Pulmonary artery endothelial cell (primary cell): ENCODE measurements at places on chromosomes 1 and 21. TPM values are rescaled to one million over a fixed set of nuclear protein-coding genes. Genes with fewer than 3 reads are reported as not detected.

Gene TEX38
- not detected in 2 replicates for total RNA-seq

- DNase-seq, result no peak
These were observed 38.9 kb downstream of the SPRTN start for GRCh38 chr1:231376875-231377549.

GRCh38 chr1:76268341-76268740, 193.8 kb downstream of the ST6GALNAC3 start:
- DNase-seq, result no peak

- no peak for DNase-seq
These were observed 246.4 kb upstream of the HOOK1 start for GRCh38 chr1:59568158-59568935.

- DNase-seq, result no peak
These were observed 934.2 kb downstream of the TTLL7 start for GRCh38 chr1:83064589-83065242.

DNA sequence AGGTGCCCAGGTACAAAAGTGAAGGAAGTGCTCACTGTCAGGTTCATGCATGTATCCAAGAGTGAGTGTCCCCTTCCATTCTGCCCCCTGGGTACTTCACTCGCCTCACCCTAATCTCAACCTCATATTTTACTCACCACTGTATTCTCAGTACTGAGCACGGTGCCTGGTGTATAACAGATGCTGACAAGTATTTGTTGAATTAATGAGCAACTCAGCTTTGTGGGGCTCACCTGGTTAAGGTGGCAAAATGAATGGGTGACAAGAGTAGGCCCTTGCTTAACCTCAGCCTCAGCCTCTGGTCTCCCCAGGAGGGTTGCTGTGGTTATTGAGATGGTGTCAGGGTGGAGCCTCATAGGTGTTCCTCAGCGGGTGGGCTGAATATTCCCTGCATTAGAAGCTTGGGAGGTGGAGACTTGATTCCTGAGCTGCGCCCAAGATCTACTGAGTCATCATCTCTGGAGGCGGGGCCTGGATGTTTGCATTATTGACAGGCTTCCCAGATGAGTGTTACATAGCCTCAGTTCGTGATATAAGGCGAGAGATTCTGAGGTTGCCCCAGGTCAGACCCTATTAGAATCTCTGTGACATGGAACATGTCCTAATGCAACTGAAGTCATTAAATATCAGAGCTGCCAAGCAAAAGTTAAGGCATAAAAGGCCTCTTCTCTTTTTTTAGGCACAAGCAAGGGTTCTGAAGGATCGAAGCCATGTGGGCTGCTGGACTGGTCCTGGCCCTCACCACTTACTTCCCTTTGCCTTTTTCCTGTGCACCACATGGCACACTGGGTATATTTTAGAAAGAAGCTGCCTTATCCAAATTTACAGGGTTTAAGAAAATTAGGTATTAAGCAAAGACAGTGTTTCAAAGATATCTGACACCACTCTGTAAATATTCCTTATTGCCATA, 39.2 kb downstream of the SYT6 start:
- DNase-seq, result no peak

GRCh38 chr1:151985768-151986167, 7.9 kb downstream of the S100A10 start:
- DNase-seq, result no peak

DNA sequence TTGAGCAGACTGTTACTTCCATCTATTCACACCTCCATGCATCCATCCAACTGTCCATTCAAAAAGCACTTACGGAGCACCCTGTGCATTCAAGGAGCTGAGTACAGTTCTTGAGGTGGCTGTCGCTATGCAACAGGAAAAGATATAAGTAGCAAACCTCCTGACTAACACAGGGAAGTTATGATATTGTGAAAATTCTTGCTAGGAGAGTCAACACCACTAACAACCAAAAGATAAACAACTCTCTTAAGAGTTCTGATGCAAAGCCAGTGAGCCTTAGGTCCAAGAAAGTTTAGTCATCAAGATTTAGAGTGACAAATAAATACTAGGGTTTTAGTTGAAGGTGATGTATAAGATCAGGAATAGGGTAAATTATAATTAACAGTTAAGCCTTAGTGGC, 44.5 kb upstream of the TRIM45 start:
- no peak for DNase-seq

Gene CYB561D1
- total RNA-seq, result 4.0 and 5.0 TPM in 2 replicates

- no peak for DNase-seq
These were observed 13.9 kb downstream of the DNAJC6 start for GRCh38 chr1:65323246-65323645.
